ENCODE measurements at places on chromosomes 1 and 21. TPM values are rescaled to one million over a fixed set of nuclear protein-coding genes. Genes with fewer than 3 reads are reported as not detected.

Gene CLDN17
- not detected for total RNA-seq

Gene TTC34
- 1.5 TPM for total RNA-seq

Gene FMO4
- total RNA-seq: 2.1 TPM

Gene HAO2
- not detected for total RNA-seq

- H3K27ac ChIP-seq: no peak overlapping the region
- peaks cover 16% of the 10 kb centered on the region for H3K4me1 ChIP-seq
- DNase-seq: peak; percentile 61
- no peaks in the 10 kb centered on the region for H3K27me3 ChIP-seq
- H3K4me3 ChIP-seq: no peak overlapping the region
Observed at GRCh38 chr1:186424539-186424938, 36.4 kb downstream of the PDC start.

DNA sequence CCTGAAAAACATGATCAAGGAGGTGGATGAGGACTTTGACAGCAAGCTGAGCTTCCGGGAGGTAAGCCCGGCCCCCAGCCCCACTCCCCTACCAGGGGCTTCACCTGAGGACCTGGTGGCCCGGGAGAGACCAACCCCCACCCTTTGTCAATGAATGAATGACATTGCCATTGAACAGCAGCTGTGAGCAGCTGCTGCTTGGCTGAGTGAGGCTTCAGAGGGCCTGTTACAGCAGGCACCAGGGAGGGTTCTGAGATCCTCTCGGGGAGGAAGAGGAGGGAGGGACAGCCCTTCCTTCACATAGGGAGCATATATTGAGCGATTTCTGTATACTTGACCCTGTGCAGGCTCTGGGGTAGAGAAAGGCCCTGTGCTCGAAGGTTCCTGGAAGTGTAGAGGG, 12.3 kb upstream of the CTRC start:
- H3K27me3 ChIP-seq: no peaks in the 10 kb centered on the region
- no peak overlapping the region for H3K27ac ChIP-seq
- H3K4me1 ChIP-seq: no peaks in the 10 kb centered on the region
- DNase-seq: no peak
- no peak overlapping the region for H3K4me3 ChIP-seq
- no peaks in the 10 kb centered on the region for H3K36me3 ChIP-seq

- H3K27me3 ChIP-seq: peaks cover 22% of the 10 kb centered on the region
- no peaks in the 10 kb centered on the region for H3K4me1 ChIP-seq
- H3K36me3 ChIP-seq: no peaks in the 10 kb centered on the region
- no peak overlapping the region for H3K4me3 ChIP-seq
Observed at GRCh38 chr1:3272321-3273045, 182.0 kb upstream of the ARHGEF16 start.

GRCh38 chr1:38344716-38345115, 298.1 kb upstream of the POU3F1 start:
- no peak overlapping the region for H3K4me3 ChIP-seq
- H3K4me1 ChIP-seq: no peaks in the 10 kb centered on the region
- H3K27ac ChIP-seq: no peak overlapping the region
- peak; percentile 13 for DNase-seq

DNA sequence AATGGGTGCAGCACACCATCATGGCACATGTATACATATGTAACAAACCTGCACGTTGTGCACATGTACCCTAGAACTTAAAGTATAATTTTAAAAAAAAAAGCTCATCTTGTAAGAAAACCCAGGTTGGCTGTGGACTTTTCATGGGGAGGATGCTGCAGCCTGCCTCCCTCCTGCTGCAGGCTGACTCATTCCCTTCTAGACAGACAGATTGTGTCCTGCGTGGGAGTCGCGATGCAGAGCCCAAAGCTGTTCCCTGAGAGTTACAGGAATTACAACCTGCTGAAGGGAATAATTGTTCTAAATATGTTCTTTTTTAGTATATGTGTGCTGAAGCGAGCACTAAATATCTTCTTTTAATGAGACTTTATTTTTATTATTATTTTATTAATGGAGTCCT, 93.2 kb downstream of the TBX19 start:
- H3K27me3 ChIP-seq: no peaks in the 10 kb centered on the region
- H3K4me3 ChIP-seq: no peak overlapping the region
- DNase-seq: no peak
- H3K27ac ChIP-seq: no peak overlapping the region

- no peaks in the 10 kb centered on the region for H3K36me3 ChIP-seq
- H3K4me3 ChIP-seq: no peak overlapping the region
- H3K27me3 ChIP-seq: peaks cover 31% of the 10 kb centered on the region
- no peak for DNase-seq
- no peaks in the 10 kb centered on the region for H3K4me1 ChIP-seq
- H3K27ac ChIP-seq: no peak overlapping the region
Observed at GRCh38 chr1:158422212-158422611, 3.8 kb downstream of the OR10K2 start.

Measured in A673 (cell line).